Brain (organoid and tissue), 16 donors: ENCODE measurements at places on chromosomes 5 and 9.

GRCh38 chr9:115945009-115945431, 208.6 kb upstream of the PAPPA start:
- DNase-seq: no peak

- DNase-seq: no peak
Measured at GRCh38 chr9:16543686-16544085, 326.8 kb downstream of the BNC2 start.

- DNase-seq: peak; percentile 95
Measured at GRCh38 chr5:1594357-1595106, 70.8 kb upstream of the LPCAT1 start.

GRCh38 chr5:72878854-72879253, 62.4 kb downstream of the TNPO1 start:
- DNase-seq: peak; percentile 31

GRCh38 chr5:170863646-170864045, 1.8 kb downstream of the RANBP17 start:
- DNase-seq: no peak

DNA sequence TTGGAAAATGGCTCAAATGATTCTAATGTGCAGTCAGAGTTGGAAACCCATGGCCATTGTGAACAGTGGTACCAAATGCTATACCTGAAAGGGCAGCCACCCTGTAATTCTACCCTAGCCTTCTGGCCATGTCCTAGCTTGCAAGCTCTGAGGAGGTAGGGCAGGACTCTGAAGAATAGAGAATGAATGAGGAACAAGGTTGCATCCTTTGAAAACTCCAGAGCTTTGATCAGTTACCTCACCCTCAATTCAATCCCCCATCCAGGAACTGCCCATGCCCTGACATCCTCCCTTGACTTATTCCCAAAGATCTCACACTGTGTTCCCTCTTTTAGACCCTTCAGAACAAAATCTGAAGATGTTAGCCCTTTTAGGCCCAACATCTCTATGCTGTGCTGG, 17.8 kb upstream of the ERMP1 start:
- no peak for DNase-seq

DNA sequence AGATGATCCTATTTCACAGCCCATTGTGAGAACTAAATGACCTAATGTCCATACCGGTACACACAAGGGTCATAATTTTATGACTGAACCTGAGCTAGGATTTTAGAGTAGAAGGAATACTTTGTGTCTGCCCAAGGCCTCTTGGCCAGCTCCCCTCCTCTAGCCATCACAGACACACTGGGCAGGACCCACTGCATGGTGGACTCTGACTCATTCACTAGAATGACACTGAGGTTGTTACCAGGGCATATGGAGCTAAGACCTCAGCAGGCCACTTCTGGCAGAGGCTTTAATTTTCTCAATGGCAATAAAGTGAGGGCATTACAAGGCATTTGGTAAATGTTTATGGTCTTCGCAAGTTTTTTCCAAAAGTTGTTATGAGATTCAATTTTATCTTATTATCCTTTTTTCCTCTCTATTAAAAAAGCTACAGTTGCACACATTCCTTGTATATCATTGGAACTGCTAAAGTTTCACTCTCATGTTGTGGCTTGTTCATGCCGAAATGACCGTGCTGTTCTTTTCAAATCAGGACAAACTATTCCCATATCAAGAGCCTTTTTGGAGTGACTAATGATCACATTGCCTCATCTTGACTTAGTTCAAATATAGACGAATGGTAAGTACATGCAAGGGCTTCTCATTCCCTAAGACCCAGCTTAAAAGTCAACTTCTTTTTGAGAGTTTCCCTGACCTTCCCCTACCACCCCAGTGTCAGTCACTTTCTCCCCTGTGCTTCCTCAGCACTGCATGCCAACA, 595.7 kb downstream of the ACTL7B start:
- no peak for DNase-seq

DNA sequence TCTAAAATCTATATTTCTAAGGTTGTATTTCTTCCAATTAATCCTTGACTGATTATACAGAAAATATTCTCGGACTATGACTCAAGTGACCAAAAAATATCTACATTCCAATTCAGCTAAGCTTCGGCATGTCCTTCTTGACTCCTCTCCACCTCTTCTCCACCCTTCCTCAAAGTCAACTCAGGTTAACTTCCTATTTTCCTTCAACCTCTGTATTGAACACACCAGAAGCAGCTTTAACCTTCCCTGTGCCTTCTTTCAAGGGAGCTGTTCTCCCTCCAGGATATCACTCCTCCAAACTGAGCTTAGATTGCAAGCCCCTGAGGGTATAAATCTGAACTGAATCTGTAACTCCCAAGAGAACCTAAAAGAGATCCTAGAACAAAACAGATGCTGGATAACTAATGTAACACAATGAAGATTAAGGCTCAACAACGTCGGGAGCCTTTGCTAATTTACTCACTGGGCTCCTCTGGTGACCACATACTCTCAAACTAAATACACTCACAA, 1.1 kb downstream of the SLCO4C1 start:
- no peak for DNase-seq
